Mesothelial cell of epicardium (in vitro differentiated cells): ENCODE measurements at places on chromosomes 3 and 15. TPM values are rescaled to one million over a fixed set of nuclear protein-coding genes. Genes with fewer than 3 reads are reported as not detected.
A peak's percentile ranks its signal among the peaks of the same experiment; 100 is the strongest.

The MNS1 gene
- 2.5 to 3.4 TPM (median 2.7 TPM) in 3 replicates for total RNA-seq

The ZNF385D gene
- 1.9 to 3.7 TPM (median 2.6 TPM) in 3 replicates for total RNA-seq

The KLF15 gene
- total RNA-seq = 1.1 to 1.9 TPM (median 1.4 TPM) in 3 replicates

The ABI3BP gene
- 2.2 to 3.0 TPM (median 2.5 TPM) in 3 replicates for total RNA-seq

The CCR9 gene
- not detected in 3 replicates for total RNA-seq

The GBE1 gene
- total RNA-seq = 9.9 to 10.8 TPM (median 9.9 TPM) in 3 replicates

The CCDC13 gene
- 0.55 to 0.90 TPM (median 0.60 TPM) in 3 replicates for total RNA-seq

The RTP1 gene
- total RNA-seq = not detected in 3 replicates

The RBPMS2 gene
- 14.3 to 17.8 TPM (median 14.6 TPM) in 3 replicates for total RNA-seq

The BNC1 gene
- total RNA-seq = 49.5 to 54.0 TPM (median 50.9 TPM) in 3 replicates

The ETV5 gene
- total RNA-seq = 27.1 to 29.7 TPM (median 27.3 TPM) in 3 replicates

DNA sequence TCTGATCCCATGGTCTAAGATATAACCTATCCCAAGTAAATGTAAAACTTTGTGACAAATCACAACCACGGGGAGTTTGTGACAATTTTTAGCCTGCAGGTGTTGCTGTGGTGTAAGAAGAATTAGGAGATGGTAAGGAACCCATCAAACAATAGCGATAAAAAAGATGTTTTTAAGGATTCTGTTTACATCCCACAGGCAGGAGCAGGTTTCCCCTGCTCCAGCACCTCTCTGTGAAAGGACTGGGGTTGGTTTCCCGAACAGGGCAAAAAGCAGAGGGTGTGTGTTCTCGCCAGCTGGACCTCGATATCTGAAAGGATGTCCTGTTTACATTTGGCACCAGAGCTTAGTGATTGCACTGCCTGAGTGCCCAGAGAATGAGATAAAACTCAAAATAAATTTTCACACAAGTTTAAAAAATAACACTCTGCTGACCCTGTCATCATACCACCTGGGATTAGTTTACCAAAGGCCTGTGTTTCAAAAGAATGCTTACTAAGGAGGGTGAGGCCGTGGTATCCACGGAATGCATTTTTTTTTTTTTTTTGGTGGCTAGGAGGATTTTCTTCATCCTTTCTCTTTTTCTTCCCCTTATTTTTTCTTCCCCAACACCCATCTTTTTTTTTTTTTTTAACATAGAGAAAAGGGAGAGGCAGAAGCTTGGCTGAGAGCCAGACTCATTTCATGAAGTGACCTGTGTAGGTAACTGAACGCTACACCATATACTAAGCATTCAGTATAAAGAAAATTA is 151.8 kb upstream of the DPH6 start:
- DNase-seq = no peak

- no peak for DNase-seq
Measured at GRCh38 chr3:42002790-42003189, 40.9 kb upstream of the ULK4 start.

DNA sequence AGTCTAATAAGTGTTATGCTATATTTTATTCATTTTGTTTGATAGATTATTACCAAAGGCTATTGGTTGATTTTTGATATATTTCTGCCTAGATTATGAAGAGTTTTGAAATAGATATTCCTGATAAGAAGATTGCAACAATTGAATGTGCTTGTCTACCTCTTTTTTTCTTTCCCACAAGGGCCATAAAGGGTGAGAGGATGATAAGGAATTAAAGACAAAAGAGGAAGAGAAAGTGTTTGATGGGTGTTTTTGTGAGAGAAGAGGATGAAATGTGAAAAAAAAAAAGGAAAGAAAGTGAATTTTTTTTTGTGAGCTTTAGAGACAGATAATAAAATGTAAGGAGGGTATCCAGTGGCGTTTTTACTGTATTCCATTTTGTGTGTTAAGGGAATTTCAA is 244.4 kb downstream of the CHST2 start:
- no peak for DNase-seq

GRCh38 chr3:40088527-40089170 is 220.9 kb upstream of the EIF1B start:
- DNase-seq = no peak

- DNase-seq = no peak
Measured at GRCh38 chr15:68278345-68278594, 725 bp downstream of the FEM1B start.

- no peak for DNase-seq
Measured at GRCh38 chr3:174960898-174961297, 101.8 kb downstream of the NAALADL2 start.

GRCh38 chr15:39874890-39875549 is 45.0 kb downstream of the GPR176 start:
- no peak for DNase-seq

- no peak for DNase-seq
Measured at GRCh38 chr3:180646187-180646790, 33.0 kb downstream of the CCDC39 start.

GRCh38 chr15:48470096-48470495 is 138.9 kb downstream of the DUT start:
- no peak for DNase-seq

- DNase-seq = no peak
Measured at GRCh38 chr15:60949039-60949977, 279.8 kb downstream of the RORA start.

GRCh38 chr3:190617185-190617584 is 103.3 kb downstream of the IL1RAP start:
- no peak for DNase-seq

- DNase-seq = no peak
Measured at GRCh38 chr15:79539401-79539800, 107.3 kb downstream of the MINAR1 start.

- DNase-seq = no peak
Measured at GRCh38 chr3:61927332-61927731, 366.0 kb downstream of the PTPRG start.

DNA sequence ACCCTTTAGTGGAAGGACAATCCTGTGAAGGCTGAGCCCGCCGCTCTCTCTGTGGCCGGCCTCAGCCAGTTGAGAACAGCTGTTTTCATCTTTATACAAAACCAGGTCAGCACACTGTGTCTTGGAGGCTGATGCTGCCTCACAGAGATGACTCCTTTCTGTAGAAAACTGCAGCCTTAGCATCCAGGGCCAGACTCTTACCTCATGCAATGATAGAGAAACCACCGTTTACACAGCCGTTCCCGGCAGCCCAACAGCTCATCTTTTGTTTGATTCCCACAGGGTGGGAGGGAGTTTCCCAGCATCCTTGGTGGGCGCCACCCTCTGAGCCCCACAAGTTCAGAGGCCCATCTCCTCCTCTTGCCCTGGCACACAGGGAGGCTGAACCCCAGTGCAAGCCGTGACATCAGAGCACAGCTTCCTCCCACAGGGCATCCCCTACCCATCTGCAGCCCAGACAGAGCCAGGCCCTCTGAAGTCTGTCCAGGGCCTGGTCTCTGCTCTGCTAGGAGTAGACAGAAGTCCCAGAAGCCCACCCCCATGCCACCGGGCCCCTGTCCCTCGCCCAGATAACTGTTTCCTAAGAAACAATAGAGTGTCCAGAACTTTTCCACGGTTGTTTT is 105.0 kb downstream of the LRRK1 start:
- peak; percentile 31 for DNase-seq

- no peak for DNase-seq
Measured at GRCh38 chr15:30650012-30650929, 24.3 kb downstream of the ARHGAP11B start.

DNA sequence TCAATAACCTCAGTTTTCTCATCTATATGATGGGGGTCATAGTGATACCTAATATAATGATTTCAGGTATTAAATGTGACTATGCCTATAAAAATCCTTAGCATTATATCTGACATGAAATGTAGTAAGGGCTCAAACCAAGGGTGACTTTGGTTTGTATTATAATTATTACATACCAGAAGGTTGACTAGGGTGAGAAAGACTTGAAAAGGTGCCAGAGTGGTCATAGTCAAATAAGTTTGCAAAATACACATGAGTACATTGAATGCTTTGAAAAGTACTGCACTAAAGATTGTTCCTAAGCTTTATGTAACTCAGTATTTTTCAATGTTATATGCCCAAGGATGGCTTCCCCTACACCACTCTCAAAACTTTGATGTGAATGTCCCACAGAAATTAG is 297.2 kb downstream of the ARPP21 start:
- DNase-seq = no peak

- no peak for DNase-seq
Measured at GRCh38 chr15:64454282-64454681, 6.1 kb upstream of the ZNF609 start.

GRCh38 chr15:92655178-92655995 is at the start of gene FAM174B:
TSS of gene FAM174B (minus strand) at chr15:92655775.
- peak; percentile 46 for DNase-seq

GRCh38 chr3:72675243-72675642 is 173.0 kb downstream of the SHQ1 start:
- DNase-seq = no peak

GRCh38 chr3:58116161-58116955 is 94.4 kb downstream of the DNASE1L3 start:
- DNase-seq = no peak
